Right ventricle myocardium inferior (tissue), 1 donor: ENCODE measurements at places on chromosomes 3 and 15.

GRCh38 chr3:64138656-64139375, 86.5 kb downstream of the PRICKLE2 start:
- no peak for DNase-seq

DNA sequence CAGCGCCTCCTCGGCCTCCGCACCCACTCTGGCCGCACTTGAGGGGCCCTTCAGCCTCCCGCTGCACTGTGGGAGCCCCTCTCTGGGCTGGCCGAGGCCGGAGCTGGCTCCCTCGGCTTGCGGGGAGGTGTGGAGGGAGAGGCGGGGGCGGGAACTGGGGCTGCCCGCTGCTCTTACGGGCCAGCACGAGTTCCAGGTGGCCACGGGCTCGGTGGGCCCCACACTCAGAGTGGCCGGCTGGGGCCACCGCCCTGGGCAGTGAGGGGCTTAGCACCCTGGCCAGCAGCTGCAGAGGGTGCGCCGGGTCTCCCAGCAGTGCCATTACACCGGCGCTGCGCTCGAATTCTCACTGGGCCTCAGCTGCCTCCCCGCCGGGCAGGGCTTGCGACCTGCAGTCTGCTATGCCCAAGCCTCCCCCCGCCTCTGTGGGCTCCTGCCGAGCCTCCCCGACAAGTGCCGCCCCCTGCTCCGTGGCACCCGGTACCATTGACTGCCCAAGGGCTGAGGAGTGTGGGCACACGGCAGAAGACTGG, 167.1 kb upstream of the PLSCR5 start:
- DNase-seq, result no peak

DNA sequence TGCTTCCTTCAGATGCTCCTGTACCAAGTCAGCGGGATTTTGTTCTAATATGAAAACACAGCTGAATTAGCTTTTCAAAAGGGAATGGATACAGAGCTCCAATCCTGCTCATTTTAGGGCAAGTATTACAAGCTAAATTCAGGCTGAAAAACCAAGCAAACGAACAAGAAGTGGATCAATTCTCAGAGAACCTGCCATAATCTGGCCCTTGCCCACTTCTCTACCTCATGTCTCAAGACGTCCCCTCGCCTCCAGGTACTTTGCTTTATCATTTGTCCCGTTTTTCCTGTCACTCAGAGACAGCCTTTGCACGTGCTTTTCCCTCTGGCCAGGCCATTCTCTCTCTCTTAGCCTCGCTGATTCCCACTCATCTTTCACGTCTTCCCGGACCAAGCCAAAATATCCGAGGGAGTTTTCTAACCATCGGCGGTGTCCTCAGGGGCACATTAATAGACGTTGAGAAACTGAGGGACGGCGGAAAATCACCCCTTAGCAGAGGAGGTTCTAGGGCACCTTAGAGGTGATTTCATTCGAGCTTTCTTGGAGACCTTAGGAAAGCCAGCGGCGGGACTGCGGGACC, 654 bp downstream of the SUSD5 start:
- DNase-seq, result no peak

DNA sequence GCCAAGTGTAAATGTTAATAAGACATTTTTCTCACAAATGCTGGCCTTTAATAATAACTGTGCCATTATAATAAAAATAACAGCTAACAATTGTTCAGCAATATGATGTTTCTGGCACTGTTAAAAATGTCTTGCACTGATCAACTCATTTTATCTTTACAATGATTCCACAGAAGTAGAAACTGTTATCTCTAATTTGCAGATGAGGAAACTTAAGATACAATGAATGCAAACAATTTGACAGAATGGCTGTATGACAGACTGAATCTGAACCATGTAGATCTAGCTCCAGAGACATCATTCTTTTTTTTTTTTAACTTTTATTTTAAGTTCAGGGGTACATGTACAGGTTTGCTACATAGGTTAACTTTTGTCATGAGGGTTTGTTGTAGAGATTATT, 755.0 kb downstream of the TBL1XR1 start:
- DNase-seq, result no peak

GRCh38 chr3:146770881-146771280, 165.7 kb upstream of the PLSCR5 start:
- DNase-seq, result no peak

DNA sequence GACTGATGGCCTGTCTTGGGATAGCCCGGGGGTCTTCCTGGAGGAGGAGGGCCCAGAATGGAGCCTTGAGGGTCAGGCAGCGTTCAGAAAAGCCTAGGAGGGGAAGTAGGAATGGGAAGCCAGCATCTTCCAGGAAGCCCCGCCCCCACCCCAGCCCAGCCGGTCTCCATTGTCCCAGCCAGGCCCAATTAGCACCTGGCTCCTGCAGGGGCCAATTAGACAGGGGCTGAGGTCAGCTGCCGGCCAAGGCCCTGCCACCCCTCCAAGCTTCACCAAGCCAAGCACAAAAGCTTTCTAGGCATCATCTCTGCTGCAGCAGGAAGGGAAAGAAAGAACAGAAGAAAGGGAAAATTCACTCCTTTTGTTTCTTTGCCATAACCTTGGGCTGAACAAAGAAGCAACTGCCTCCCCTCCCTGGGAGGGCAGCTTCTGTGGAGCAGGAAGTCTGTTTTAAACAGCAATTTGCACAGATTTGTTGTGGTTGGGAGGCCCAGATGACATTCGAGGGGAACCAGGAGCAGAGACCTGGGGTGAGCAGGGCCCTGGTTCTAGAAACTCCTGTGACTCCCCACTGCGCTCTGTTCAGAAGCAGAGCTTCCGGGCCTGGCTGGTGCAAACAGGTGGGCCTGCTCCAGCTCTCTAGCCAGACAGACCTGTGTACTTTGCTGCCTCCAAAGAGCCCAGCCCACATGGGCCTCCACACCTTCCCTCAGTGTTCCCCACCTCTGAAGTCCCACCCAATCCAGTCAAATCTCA, 47.7 kb downstream of the CYP11A1 start:
- DNase-seq, result no peak

DNA sequence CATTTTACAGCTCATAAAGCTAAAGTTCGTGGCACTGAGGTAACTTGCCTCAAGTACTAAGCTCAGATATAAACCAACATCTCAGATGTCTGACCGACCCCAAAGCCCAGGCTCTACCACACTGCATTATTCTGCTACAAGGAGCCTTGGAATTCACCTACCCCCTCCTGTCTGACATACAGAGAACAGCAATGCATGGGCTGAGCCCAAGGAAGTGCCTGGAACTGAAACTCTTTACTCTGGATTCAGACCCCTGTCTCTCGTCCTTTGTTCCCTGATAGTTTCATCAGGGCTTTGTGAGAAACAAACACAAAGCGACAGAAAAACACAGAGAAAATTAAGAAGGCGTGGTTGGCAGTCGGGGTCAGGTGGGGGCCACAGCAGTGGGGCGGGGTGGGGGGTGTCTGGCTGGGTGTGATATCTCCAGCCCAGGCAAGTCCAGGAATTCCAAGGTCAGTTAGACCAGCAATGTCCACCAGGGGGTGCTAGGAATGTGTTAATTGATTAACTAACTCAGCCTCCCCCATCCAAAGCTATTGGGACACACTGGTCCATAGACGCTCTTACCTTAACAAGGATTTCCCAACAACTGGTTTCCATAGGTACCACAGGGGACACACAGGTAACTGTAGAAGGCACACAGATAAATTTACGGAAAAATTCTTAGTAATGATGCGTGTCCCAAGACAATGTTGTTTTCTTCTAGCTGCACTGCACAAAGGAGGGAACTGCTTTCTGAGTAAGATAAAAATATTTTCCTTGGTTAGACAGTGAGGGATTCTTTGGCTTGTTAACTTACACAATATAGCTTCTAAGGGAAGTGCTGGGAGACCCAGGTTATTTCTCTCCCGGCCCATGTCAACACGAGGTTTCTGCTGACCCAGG, 18.8 kb upstream of the SSUH2 start:
- no peak for DNase-seq

DNA sequence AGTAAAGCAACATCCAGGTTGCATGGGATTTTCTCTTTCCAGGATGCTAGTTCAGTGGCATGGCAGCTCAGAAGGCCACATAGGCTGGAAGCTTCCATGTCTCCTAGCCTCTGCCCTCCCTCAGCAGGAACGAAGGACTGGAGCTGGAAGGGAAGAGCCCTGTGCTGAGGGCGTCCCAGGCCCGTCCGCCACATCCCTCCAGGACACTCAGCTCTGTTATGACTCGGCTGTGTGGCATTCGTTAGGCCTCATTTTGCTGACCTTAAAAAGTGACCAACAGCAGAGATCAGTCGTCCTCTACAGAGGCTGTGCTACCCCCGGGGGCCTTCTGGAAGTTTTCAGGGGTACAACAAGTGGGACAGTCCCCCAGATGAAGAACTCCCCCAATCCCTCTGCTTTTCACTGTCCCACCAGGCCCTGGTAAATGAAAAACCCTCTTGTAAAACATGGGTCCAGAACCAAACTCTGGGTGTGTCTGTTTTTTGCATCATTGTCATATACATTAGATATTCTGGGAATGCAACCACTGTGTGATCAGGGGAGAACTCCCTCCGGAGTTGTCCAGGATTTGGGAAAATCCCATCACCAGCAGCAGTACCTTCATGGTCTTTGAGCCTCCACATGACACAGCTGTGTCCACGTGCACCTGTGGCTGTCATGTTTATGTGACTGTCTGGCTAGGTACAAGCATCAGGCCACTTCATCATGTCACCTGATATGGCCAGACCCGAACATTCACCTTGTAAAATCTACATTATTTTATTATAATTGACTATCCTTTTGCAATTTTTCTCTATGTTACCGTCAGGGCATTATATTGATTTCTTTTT, 149.9 kb downstream of the OR4M2 start:
- DNase-seq, result no peak

GRCh38 chr3:52403271-52403841, 41.5 kb downstream of the SEMA3G start:
- DNase-seq, result peak; percentile 27

DNA sequence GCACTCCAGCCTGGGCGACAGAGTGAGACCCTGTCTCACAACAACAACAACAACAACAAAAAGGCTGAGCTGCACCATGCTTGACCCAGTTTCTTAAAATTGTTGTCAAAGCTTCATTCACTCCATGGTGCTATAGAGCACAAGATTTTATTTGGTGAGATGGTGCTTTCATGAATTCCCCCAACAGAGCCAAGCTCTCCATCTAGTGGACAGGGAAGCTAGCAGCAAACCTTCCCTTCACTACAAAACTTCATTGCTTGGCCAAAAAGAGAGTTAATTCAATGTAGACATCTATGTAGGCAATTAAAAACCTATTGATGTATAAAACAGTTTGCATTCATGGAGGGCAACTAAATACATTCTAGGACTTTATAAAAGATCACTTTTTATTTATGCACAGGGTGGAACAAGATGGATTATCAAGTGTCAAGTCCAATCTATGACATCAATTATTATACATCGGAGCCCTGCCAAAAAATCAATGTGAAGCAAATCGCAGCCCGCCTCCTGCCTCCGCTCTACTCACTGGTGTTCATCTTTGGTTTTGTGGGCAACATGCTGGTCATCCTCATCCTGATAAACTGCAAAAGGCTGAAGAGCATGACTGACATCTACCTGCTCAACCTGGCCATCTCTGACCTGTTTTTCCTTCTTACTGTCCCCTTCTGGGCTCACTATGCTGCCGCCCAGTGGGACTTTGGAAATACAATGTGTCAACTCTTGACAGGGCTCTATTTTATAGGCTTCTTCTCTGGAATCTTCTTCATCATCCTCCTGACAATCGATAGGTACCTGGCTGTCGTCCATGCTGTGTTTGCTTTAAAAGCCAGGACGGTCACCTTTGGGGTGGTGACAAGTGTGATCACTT, 2.0 kb downstream of the CCR5 start:
- no peak for DNase-seq

- no peak for DNase-seq
Observed at GRCh38 chr3:249587-250262, 53.2 kb downstream of the CHL1 start.

- no peak for DNase-seq
Observed at GRCh38 chr3:156371701-156372100, 183.2 kb downstream of the SSR3 start.

GRCh38 chr15:50280271-50280670, 14.7 kb upstream of the HDC start:
- no peak for DNase-seq

GRCh38 chr3:47016934-47017435, 37.5 kb downstream of the NBEAL2 start:
- DNase-seq, result no peak

- DNase-seq, result no peak
Observed at GRCh38 chr3:120648290-120648689, 33.7 kb downstream of the HGD start.

DNA sequence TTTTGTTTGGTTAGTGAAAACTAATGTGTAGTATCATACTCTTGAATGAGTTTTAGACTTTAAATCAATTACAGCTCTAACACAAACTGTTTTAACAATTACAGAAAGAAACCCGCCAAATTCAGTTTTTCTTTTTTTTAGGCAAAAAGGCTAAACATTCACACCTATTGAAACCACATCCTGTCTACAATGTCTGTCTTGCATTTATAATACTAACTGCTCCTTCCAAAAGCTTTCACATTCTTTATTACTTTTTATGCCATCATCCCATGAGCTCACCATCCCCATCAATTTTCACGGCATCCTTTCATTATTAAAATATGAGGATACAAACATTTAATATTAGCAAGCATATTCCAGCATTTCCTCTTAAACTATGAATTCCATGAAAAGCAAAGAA, 593.3 kb downstream of the FOXP1 start:
- no peak for DNase-seq

DNA sequence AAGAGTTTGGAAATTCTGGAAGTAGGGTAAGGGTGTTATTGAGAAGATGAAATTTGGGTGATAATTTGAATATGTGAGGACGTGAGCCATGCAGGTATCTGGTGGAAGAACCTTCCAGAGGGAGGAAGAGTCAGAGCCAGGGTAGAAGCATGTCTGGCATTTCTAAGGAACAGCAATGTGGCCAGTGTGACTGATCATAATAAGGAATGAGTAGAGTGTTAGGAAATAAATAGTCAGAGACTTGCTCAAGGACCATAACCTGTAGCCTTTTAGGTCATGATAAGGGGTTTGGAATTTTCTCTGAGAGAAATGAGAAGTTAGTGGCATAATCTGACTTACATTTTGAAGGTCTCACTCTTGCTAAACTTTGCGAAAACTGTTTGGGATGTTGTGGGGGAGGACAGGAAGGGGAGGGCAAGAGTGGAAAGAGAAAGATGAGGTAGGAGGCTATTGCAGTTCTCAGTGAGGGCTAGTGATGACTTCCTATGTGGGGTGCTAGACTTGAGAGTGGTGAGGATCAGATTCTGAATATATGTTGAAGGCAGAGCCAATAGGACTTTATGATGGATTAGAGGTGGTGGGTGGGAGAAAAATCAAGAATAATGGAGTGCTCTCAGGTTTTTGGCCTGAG, 568.3 kb downstream of the AGBL1 start:
- no peak for DNase-seq
